ENCODE measurements at places on chromosomes 1 and 21.

DNA sequence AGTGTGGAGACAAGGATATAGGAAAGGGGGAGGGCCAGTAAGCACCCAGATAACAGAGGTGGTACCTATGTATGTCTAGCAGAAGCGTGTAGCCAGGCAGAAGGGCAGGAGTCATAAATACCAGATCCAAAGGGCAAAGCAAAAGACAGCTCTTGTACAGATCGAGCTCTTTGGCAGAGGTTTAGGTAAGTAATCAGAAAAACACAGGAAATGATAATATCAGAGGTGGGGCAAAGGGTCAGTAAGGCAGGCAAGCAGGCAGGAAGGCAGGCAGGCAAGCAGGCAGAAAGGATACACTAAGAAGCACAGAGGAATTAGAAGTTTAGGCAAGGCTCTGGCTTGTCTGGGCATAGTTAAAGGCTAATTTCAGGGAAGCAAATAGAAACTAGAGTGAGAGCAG is 22.7 kb upstream of the SLFNL1 start:
- DNase-seq, result no peak

- no peak for DNase-seq
Measured at GRCh38 chr1:154599658-154600057, 8.3 kb downstream of the ADAR start.

GRCh38 chr1:228175316-228176023 is 9.9 kb downstream of the IBA57 start:
- no peak for DNase-seq

GRCh38 chr21:32514275-32515055 is 70.9 kb downstream of the TCP10L start:
- DNase-seq, result no peak

GRCh38 chr1:62800281-62800680 is 16.3 kb downstream of the ATG4C start:
- no peak for DNase-seq

- DNase-seq, result no peak
Measured at GRCh38 chr1:171351961-171352360, 38.0 kb downstream of the FMO4 start.

GRCh38 chr1:90716243-90716551 is 905 bp downstream of the BARHL2 start:
- DNase-seq, result no peak

- no peak for DNase-seq
Measured at GRCh38 chr1:240575981-240576662, 35.8 kb downstream of the GREM2 start.

DNA sequence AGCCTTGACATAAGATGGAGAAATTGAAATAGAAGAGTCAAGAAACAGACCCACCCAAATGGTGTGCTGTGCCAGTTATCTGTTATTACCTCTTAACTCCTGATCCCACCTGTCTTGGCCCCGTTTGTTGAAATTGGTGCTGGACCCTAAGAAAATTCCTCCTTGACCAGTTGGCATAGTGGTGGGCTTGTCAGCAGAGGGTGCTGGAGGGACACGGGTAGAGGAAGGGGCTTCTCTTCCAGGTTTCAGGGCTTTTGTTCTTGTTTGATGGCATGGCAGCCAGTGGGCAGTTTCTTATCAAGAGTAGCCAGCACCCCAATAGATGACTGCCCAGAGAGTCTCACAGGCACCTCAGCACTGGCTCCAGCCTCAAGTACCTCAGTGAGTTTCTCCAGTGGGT is 51.6 kb downstream of the PCBP3 start:
- DNase-seq, result no peak

DNA sequence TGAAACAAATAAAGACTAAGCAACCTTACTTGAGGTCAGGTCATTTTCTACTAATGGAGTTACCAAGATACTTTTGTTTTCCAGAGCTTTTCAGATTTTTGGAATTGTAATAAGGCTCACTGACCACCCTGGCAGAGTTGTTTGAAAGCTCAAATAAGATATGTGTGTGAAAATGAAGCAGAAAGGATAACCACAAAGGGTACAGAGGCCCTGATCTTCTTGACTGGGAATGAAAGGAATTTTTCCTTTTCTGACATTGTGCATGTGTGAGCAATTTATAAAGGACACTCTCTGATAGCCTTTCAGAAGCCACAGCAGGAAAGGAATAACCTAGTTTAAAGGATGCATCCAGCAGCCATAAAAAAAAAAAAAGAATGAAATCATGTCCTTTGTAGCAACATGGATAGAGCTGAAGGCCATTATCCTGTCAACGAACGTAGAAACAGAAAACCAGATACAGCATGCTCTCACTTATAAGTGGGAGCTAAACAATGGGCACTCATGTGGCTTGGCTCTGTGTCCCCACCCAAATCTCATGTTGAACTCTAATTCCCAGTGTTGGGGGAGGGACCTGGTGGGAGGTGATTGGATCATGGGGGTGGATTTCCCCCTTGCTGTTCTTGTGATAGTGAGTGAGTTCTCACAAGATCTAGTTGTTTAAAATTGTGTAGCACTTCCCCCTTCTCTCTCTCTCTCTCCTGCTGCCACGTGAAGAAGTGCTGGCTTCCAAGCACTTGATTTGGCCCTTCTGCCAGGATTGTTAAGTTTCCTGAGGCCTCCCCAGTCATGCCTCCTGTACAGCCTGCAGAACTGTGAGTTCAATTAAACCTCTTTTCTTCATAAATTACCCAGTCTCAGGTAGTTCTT is 3.1 kb upstream of the SRP9 start:
- DNase-seq, result no peak

DNA sequence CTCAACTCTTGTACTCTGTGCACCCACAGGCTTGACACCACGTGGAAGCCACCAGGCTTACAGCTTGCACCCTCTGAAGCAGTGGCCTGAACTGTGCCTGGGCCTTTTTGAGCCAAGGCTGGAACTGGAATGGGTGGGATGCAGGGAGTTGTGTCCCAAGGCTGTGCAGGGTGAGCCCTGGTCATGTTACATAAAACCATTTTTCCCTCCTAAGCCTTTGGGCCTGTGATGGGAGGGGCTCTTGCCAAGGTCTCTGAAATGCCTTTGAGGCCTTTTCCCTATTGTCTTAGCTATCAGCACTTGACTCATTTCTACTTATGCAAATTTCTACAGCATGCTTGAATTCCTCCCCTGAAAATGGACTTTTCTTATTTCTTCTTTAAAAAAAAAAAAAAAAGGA is 14.1 kb downstream of the VN1R5 start:
- no peak for DNase-seq

DNA sequence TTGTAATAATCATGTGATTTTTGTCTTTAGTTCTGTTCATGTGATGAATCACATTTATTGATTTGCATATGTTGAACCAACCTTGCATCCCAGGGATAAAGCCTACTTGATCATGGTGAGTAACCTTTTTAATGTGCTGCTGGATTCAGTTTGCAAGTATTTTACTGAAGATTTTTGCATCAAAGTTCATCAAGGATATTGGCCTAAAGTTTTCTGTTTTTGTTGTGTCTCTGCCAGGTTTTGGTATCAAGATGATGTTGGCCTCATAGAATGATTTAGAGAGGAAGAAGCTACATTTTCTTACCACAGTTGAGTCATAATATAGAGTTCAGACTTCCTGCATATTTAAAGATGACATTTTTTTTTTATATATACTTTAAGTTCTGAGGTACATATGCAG is 455.9 kb downstream of the PLPP3 start:
- DNase-seq, result no peak

- DNase-seq, result no peak
Measured at GRCh38 chr1:189609167-189609566, 868.5 kb downstream of the BRINP3 start.

DNA sequence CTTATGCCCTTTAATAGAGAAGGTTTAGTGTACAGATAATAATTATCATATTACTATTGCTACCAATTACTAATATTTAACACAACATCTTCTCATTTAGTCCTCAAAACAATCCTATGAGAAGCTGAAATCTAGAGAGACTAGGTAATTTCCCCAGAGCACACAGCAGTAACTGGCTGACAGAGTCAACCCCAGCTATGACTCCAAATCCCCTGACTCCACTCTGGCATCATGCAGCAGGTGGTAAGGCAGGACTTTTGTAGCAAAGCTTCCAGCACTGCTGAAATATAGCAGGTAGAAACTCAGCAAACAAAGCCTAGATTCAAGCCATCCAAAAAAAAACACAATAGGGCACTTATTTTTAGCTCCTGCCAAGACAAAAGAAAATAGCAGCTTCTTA is 79.3 kb upstream of the RGS2 start:
- no peak for DNase-seq

GRCh38 chr1:204975568-204976235 is 67.3 kb upstream of the CNTN2 start:
- DNase-seq, result peak; percentile 58

GRCh38 chr1:10813799-10814198 is 17.4 kb upstream of the CASZ1 start:
- DNase-seq, result no peak

DNA sequence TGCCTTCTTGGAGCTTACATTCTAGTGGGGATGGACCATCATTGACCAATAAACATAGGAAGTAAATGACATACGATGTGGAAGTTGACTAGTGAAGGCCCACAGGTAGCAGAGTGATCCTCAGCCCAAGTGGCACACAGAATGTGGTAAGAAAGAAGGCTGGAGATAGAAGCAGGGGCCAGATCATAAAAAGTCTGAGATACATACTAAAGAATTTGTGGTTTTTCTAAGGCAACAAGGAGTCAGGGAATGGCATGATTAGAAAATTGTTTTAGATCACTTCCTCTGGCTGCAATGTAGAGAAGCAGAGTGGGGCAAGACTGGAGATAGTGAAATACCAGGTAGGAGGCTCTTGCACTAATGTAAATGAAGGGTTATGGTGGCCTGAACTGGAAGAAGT is 154.0 kb downstream of the VPS13D start:
- no peak for DNase-seq

DNA sequence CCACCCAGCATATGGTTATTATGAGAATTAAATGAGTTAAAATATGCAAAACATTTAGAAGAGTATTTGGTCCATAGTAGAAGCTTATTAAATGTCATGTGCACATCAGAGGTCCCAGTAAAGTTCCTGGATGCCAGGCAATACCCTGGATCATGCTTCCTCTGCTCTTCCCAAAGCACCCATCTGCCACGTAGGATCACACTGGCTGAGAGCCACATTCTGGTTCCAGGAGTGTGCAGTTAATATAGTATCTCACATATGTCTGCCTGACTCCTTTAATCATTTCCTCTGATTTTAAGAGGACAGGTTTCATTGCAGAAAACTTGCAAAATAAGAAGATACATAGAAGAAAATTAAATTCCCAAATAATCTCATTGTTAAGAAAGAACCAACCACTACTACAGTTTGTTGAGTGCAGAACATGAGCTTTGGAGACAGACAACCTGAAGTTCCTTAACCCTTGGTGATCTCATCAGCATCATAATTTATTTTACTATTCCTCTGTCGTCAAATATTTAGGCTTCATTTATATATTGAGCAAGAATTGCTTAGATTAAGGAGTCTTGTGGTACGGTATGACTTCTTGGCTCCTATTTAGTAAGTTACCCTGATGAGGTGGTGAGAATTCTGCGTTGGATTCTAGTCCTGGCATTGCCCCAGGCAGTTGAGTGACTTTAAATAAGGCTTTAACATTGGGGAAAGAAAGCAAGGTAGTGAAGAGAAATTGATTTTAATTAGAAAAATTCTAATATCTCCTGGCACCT is 12.3 kb downstream of the SGIP1 start:
- DNase-seq, result no peak

DNA sequence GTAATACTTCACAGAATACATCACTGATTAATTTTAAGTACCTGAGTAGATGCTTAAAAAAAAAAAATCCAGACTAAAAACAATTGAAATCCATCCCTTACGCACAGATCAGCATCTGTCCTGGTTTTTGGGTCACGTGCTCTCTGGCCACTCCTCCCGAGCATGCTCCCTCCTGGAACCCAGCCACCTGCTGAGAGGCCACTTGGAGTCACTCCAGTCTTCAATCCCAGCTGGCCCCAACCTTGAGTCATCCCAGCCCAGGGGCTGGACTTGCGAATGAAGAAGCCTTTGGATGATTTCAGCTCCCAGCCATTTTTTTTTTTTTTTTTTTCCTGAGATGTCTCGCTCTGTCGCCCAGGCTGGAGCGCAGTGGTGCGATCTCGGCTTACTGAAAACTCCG is 8.9 kb downstream of the MAP1LC3C start:
- no peak for DNase-seq

DNA sequence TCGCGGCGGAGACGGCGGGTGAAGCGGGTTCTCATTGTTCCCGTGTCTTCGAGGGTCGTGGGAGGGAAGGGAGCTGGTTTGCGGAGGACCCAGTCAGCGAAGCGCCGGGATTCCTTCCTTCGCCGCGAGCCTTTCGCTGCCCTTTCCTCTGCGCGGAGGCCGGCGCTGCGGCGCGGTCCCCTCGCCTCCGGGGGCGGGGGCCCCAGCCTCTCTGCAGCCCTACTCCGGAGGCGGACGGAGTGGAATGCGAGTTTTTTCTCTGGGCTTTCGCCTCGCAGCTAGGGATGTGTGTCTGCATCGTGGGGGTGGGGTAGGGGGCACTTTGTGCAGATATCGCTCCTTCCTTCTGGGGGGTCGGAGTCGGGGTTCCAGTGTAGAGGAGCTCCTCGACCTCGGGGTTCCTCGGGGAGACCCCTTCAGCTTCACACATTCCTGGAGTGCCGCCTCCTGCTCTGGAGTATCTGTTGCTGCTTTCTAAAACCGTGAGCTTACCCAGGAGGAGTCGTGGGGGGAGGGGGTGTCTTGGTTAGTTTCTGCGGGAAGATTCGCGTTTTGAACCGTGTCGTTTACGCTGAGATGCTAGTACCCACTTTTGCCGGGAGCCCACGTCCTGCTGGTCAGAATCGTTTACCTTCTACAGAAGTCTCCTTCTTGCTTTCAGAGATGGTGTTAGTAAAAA is 595 bp downstream of the RNF2 start:
- no peak for DNase-seq

DNA sequence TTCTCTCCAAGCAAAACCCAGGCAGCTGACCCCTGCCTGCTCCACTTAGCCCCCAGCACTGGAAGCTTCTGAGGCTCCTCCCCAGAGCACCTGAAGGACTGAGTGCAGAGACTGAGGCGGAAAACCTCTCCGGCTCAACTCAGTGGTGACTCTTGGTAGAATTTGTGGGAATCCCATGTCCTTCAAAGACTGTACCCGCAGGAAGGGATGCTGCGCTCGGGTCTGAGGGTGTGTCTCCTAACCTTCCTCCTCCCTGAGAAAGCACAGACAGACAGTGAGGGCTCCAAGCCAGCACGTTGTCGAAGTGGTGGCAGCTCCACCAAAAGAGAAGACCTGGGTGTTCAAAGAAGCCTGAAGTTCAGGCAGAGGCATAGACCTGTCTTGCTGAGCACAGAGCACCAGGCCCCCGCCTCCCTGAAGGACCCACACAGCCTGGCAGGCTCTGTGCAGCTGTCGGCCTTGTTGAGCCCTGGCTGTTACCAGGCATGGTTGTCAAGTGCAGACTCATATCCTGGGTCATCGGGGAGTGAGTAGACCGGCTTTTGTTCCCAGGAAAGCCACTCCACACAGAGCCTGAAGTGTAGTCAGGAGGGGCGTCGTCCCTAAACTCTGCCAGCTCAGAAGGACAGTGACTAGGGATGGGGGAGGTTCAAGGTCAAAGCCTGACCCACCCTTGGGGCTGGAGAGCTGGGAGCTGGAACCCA is 36.7 kb downstream of the CSMD2 start:
- no peak for DNase-seq

- no peak for DNase-seq
Measured at GRCh38 chr1:8409606-8410005, 91.7 kb downstream of the SLC45A1 start.

Data from activated T-cell treated with anti-CD3 and anti-CD28 coated beads, Interleukin-2, amount 50 U/mL, for 24 hours (primary cell).